ENCODE measurements at places on chromosomes 3 and 15. TPM values are rescaled to one million over a fixed set of nuclear protein-coding genes. Genes with fewer than 3 reads are reported as not detected.

EFHB gene
- 0.28 TPM for polyA plus RNA-seq

TF gene
- polyA plus RNA-seq, result not detected

SCG3 gene
- 0.07 TPM for polyA plus RNA-seq

TRPM1 gene
- not detected for polyA plus RNA-seq

THAP10 gene
- polyA plus RNA-seq, result 5.2 TPM

RBPMS2 gene
- not detected for polyA plus RNA-seq

CPLX3 gene
- not detected for polyA plus RNA-seq

CD80 gene
- polyA plus RNA-seq, result 44.5 TPM

CMTM7 gene
- 36.4 TPM for polyA plus RNA-seq

JAGN1 gene
- polyA plus RNA-seq, result 53.6 TPM

BOC gene
- 0.04 TPM for polyA plus RNA-seq

ST8SIA2 gene
- not detected for polyA plus RNA-seq

MUSTN1 gene
- polyA plus RNA-seq, result not detected

KCTD6 gene
- polyA plus RNA-seq, result 8.3 TPM

GRM7 gene
- not detected for polyA plus RNA-seq

TAMM41 gene
- polyA plus RNA-seq, result 31.4 TPM

ACAN gene
- not detected for polyA plus RNA-seq

ROPN1 gene
- not detected for polyA plus RNA-seq

CCR9 gene
- polyA plus RNA-seq, result 0.73 TPM

SEMA6D gene
- polyA plus RNA-seq, result 0.09 TPM

OR5K2 gene
- polyA plus RNA-seq, result not detected

LOXL1 gene
- polyA plus RNA-seq, result 0.20 TPM

SPRED1 gene
- polyA plus RNA-seq, result 0.19 TPM

CACNA2D3 gene
- polyA plus RNA-seq, result not detected

MAP2K5 gene
- 14.6 TPM for polyA plus RNA-seq

HTR3E gene
- not detected for polyA plus RNA-seq

GP5 gene
- not detected for polyA plus RNA-seq

SUCNR1 gene
- not detected for polyA plus RNA-seq

CPA3 gene
- polyA plus RNA-seq, result not detected

ABHD5 gene
- 12.0 TPM for polyA plus RNA-seq

SLC28A1 gene
- polyA plus RNA-seq, result not detected

SCG5 gene
- polyA plus RNA-seq, result 0.62 TPM

KY gene
- not detected for polyA plus RNA-seq

SLC28A2 gene
- 0.09 TPM for polyA plus RNA-seq

EHHADH gene
- polyA plus RNA-seq, result 6.6 TPM

CFAP20DC gene
- polyA plus RNA-seq, result 1.9 TPM

CLEC3B gene
- not detected for polyA plus RNA-seq

ARIH2 gene
- 65.8 TPM for polyA plus RNA-seq

TUSC7 gene
- not detected for polyA plus RNA-seq

SLC27A2 gene
- polyA plus RNA-seq, result 0.98 TPM

EIF4G1 gene
- 274 TPM for polyA plus RNA-seq

ROBO2 gene
- polyA plus RNA-seq, result 0.38 TPM

TATDN2 gene
- polyA plus RNA-seq, result 4.2 TPM

ZBED2 gene
- polyA plus RNA-seq, result not detected

UNC13C gene
- 71.7 TPM for polyA plus RNA-seq

RAB6B gene
- 0.16 TPM for polyA plus RNA-seq

RLBP1 gene
- polyA plus RNA-seq, result 0.11 TPM

SKOR1 gene
- not detected for polyA plus RNA-seq

STAC gene
- polyA plus RNA-seq, result not detected

FAM98B gene
- polyA plus RNA-seq, result 2.2 TPM

DUOXA2 gene
- not detected for polyA plus RNA-seq

NKIRAS1 gene
- 16.5 TPM for polyA plus RNA-seq

CPN2 gene
- polyA plus RNA-seq, result not detected
